ENCODE measurements at places on chromosomes 12 and 14.

DNA sequence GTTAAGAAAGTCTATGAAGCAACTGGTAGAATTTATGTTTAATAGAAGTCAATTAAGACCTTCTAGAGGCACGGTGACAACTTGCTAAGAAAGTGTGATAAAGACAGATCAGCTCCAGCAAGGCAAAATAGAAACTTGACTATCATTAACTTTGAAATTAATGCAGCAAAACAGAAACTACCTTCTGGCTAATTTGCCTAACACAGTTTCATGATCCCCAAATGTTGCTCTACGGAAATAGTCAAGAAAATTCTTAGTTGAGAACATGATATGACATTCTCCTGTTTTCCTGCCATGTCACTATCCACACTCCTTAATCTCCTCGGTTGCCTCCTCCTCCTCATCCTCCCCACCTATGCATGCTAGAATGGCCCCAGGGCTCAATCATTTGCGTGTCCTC lies 4.2 kb downstream of the DENND5B start:
- DNase-seq, result no peak

DNA sequence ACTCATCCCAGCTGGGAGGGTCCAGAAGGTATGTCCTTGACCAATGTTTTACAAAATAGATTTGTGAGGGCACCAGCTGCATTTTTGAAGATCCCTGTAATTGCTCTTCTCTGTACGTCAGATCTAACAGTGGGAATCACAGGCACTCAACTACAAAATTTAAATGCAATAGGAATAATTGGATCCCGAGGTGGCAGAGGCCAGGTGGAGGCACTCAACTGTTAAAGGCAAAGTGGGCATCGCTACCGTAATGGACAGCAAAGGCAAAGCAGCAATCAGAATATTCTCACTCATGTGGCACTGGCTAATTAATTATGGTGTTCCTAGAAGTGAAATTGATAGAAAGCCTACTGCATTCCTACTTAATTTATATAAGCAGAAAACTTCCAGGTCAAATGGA lies 27.9 kb upstream of the PSMC1 start:
- DNase-seq, result no peak

DNA sequence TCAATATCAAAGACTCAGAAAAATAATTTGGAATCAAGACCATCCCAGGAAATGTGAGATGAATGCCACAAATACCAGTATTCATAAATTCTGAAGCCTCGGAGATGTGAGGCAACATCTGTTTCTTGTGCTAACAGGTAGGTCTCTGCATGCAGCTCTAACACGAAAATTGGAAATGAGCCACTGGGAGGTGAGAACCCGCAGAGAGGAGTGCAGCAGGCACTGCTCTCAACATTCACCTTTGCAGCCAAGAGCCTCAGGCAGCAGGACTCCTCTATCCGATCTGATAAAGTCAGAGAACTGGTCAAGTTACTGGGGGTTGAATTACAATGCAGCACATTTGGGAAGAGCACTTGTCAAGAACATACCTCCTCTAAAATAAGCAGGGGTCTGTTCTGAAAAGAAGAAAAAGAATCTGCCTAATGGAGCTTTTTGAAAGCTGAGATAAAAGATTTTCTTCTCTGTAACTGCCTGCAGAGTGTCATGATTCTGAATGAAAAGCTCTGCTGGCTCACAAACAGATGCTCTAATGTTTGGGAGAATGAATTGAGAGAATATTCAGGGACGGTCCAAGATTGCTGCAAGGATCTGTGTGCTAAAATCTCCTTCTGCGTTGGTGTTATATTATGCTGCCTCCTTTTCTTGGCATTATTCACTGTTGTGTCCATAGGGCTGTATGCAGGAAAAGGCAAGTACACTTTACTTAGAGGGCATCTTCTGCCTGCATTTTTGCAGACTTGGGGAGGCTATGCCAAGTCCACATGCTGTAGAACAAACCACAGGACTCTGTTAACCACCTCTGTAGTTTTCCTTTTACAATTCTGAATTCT lies 209.6 kb upstream of the KRR1 start:
- DNase-seq, result no peak

- peak; percentile 69 for DNase-seq
These were observed 70.7 kb downstream of the TTC8 start for GRCh38 chr14:88895116-88895515.

DNA sequence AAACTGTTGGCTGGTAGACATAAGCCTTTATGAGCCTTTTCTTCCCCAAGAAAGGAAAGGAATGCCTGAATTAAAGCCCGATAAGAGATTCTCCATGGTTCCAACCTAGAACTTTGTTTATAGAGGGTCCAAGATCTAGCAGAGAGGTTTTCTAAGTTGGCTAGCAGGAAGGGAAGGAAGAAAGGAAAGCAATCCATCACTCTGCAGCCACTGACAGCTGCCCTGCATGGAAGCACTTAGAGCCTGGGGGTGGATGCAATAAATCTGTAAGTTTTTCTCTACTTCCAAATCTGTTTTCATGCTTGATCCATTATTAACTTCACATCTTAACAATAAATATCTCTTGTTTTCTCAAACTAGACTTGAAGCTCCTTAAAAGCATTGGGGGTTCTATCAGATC lies 224.4 kb downstream of the KSR2 start:
- DNase-seq, result no peak

Data from EH (cell line).